Chondrocyte (in vitro differentiated cells): ENCODE measurements at places on chromosomes 16 and 17. TPM values are rescaled to one million over a fixed set of nuclear protein-coding genes. Genes with fewer than 3 reads are reported as not detected.

The TBX4 gene
- total RNA-seq: not detected in 3 replicates

GRCh38 chr16:53865494-53865863 lies 161.5 kb downstream of the FTO start:
- peaks cover 25% of the 10 kb centered on the region for H3K36me3 ChIP-seq
- peak overlapping the region; percentile 57 for H3K27ac ChIP-seq
- no peak for DNase-seq
- no peaks in the 10 kb centered on the region for H3K27me3 ChIP-seq
- H3K4me1 ChIP-seq: peaks cover 18% of the 10 kb centered on the region
- H3K4me3 ChIP-seq: no peak overlapping the region

The SKAP1 gene
- total RNA-seq: not detected in 3 replicates

The PRR15L gene
- not detected in 3 replicates for total RNA-seq

GRCh38 chr17:50818261-50818660 lies 17.1 kb upstream of the WFIKKN2 start:
- H3K4me3 ChIP-seq: no peak overlapping the region

The ANKRD13B gene
- 21.6 to 27.1 TPM (median 24.5 TPM) in 3 replicates for total RNA-seq

- H3K27me3 ChIP-seq: no peaks in the 10 kb centered on the region
- no peak overlapping the region for H3K4me3 ChIP-seq
- H3K27ac ChIP-seq: no peak overlapping the region
- DNase-seq: no peak
- H3K4me1 ChIP-seq: peaks cover 2% of the 10 kb centered on the region
Observed at GRCh38 chr17:12643822-12644221, 21.9 kb upstream of the MYOCD start.

The NT5C3B gene
- total RNA-seq: 39.8 to 52.4 TPM (median 47.8 TPM) in 3 replicates

GRCh38 chr17:75352079-75352569 lies 53.4 kb downstream of the GRB2 start:
- no peaks in the 10 kb centered on the region for H3K27me3 ChIP-seq
- peaks cover 22% of the 10 kb centered on the region for H3K4me1 ChIP-seq
- DNase-seq: no peak

GRCh38 chr16:64019339-64019738 lies 1102.5 kb downstream of the CDH11 start:
- H3K4me1 ChIP-seq: peaks cover 22% of the 10 kb centered on the region
- DNase-seq: no peak
- no peak overlapping the region for H3K27ac ChIP-seq
- H3K27me3 ChIP-seq: no peaks in the 10 kb centered on the region

DNA sequence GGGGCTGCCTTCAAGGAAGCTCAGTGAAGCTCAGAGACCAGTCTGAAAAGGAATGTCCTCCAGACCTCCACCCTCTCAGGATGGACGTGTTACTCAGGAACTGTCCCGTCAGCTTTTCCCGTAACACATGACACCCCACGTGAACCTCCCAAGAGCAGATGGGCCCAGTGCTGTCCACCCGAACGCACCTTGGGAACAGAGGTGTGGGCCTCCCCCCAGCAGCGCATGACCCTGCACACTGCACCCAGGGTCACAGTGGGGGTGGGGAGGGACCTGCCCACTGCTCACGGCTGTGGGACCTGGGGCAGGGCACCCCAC lies 21.9 kb downstream of the SLC7A5 start:
- no peak overlapping the region for H3K4me3 ChIP-seq
- peaks cover 25% of the 10 kb centered on the region for H3K36me3 ChIP-seq
- no peaks in the 10 kb centered on the region for H3K27me3 ChIP-seq
- peaks cover 65% of the 10 kb centered on the region for H3K4me1 ChIP-seq
- no peak for DNase-seq

DNA sequence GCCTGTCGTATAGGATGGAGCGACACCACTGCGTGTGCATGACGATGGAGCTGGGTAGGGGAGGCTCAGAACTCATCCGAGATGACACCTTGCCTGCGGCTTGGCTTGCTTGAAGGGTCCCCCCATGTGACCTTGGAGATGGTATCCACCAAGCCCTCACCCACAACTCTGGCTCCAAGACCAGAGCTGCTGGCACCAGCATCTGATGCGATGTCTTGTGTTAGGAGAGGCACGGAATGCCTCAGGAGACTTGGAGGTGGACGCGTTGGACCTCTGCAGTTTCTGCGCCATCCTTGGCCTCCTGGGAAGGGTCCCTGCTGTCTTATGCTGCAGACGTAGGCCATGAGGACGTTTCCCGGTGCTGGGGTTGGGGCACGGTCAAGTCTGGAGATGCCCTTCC lies 7.8 kb downstream of the CRAMP1 start:
- no peak for DNase-seq
- H3K27me3 ChIP-seq: no peaks in the 10 kb centered on the region
- H3K36me3 ChIP-seq: no peaks in the 10 kb centered on the region
- no peak overlapping the region for H3K27ac ChIP-seq
- peaks cover 14% of the 10 kb centered on the region for H3K4me1 ChIP-seq
- no peak overlapping the region for H3K4me3 ChIP-seq

- no peaks in the 10 kb centered on the region for H3K27me3 ChIP-seq
- H3K36me3 ChIP-seq: peaks cover 34% of the 10 kb centered on the region
- peaks cover 14% of the 10 kb centered on the region for H3K4me1 ChIP-seq
- no peak overlapping the region for H3K27ac ChIP-seq
- no peak for DNase-seq
Observed at GRCh38 chr16:67879462-67879861, 5.2 kb upstream of the NRN1L start.

GRCh38 chr17:79960788-79961522 lies 74.7 kb downstream of the TBC1D16 start:
- H3K4me3 ChIP-seq: no peak overlapping the region
- no peaks in the 10 kb centered on the region for H3K36me3 ChIP-seq
- H3K27ac ChIP-seq: no peak overlapping the region
- H3K27me3 ChIP-seq: no peaks in the 10 kb centered on the region

The HOXB7 gene
- not detected in 3 replicates for total RNA-seq

GRCh38 chr17:31495022-31495885 lies 103.8 kb downstream of the RAB11FIP4 start:
- DNase-seq: no peak
- peaks cover 44% of the 10 kb centered on the region for H3K27me3 ChIP-seq
- H3K4me1 ChIP-seq: peaks cover 10% of the 10 kb centered on the region

- H3K36me3 ChIP-seq: no peaks in the 10 kb centered on the region
- DNase-seq: peak; percentile 52
- H3K4me1 ChIP-seq: peaks cover 70% of the 10 kb centered on the region
- no peak overlapping the region for H3K4me3 ChIP-seq
Observed at GRCh38 chr16:87484487-87485331, 8.1 kb downstream of the ZCCHC14 start.

DNA sequence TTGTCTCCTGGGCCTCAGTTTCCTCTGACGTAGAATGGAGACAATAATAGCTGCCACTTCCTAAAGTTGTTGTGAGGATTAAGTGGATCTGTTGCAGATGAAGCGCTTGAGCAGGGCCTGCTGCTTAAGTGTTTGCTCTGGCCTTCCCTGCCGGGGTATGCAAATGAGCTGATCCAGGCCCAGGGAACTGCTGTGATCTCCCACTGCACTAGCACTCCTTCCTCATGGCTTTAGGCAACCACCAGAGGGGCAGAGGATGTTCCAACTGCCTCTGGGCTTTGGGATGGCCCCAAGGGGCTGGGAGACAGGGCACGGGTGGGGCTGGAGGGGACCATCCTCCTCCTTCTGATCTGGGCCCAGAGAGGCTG lies 6.2 kb downstream of the SBK1 start:
- peaks cover 7% of the 10 kb centered on the region for H3K27me3 ChIP-seq
- no peaks in the 10 kb centered on the region for H3K4me1 ChIP-seq
- no peak overlapping the region for H3K27ac ChIP-seq
- DNase-seq: no peak
- no peaks in the 10 kb centered on the region for H3K36me3 ChIP-seq
- no peak overlapping the region for H3K4me3 ChIP-seq

The CSF3 gene
- not detected in 3 replicates for total RNA-seq

DNA sequence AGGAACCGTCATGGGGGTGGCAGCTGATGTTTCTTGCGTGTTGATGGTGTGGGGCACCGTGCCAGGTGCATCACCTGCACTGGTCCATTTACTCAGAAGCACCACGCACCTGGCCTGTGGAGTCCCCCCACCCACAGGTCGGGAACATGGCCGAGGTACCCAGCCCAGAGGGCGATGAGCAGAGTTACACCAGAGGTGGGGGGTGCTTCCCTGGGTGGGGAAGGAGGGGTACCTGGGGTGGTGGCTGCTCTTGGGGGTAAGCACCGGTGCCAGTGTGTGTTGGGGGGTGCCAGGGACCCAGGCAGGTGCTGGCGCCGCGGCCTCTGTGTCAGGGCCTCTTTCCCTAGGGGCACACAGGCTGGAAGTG lies 5.0 kb upstream of the ZNF750 start:
- peaks cover 9% of the 10 kb centered on the region for H3K36me3 ChIP-seq
- H3K27ac ChIP-seq: no peak overlapping the region
- DNase-seq: peak; percentile 56
- peak overlapping the region; percentile 74 for H3K4me3 ChIP-seq
- peaks cover 3% of the 10 kb centered on the region for H3K4me1 ChIP-seq

DNA sequence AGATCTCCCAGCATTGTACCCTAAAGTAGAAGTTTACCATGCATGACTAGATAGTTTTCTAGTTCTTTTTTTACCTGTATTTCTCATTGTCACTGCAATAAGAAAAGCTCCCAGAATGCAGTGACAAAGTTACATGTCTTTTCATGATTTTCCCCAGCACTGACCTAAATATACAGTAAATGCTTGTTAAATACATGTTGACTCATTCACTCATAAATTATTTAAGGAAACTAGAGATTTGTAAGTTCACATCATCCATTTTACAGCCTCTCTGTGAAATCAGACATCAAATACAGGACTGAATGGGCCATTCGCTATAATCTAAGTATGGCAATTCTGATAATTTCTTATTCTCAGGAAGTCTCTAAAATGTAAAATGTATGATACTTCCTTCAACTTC lies 258.9 kb upstream of the AXIN2 start:
- H3K36me3 ChIP-seq: peaks cover 7% of the 10 kb centered on the region
- no peak for DNase-seq
- no peak overlapping the region for H3K27ac ChIP-seq
- peaks cover 8% of the 10 kb centered on the region for H3K4me1 ChIP-seq
- H3K4me3 ChIP-seq: no peak overlapping the region

DNA sequence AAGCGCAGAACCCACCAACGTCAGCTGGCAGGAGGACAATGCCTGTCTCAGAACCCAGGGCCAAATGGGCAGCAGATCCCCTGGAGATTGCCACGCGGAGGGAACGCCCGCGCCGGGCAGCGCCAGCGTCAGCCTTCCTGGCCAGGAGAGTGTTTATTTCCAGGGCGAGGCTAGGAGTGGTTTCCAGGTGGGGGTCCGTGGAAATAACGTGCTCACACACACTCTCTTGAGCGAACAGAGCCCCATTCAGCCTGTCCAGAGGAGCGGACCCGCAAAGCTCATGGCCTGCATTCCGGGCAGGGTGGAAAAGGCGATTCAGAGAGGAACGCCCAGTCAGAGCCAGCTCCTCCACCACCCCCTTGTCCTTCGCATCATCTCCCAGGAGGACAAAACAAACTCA lies 40.3 kb downstream of the SDK2 start:
- H3K36me3 ChIP-seq: no peaks in the 10 kb centered on the region
- peak; percentile 55 for DNase-seq
- no peaks in the 10 kb centered on the region for H3K27me3 ChIP-seq
- no peak overlapping the region for H3K4me3 ChIP-seq
- peaks cover 11% of the 10 kb centered on the region for H3K4me1 ChIP-seq
- no peak overlapping the region for H3K27ac ChIP-seq

The NRN1L gene
- total RNA-seq: 0.57 TPM in 1 of 3 replicates, not detected in the others

The DCTPP1 gene
- total RNA-seq: 25.5 to 33.8 TPM (median 26.4 TPM) in 3 replicates

The BRICD5 gene
- 5.4 to 7.3 TPM (median 6.9 TPM) in 3 replicates for total RNA-seq

- peaks cover 13% of the 10 kb centered on the region for H3K27me3 ChIP-seq
- no peaks in the 10 kb centered on the region for H3K36me3 ChIP-seq
- H3K4me1 ChIP-seq: peaks cover 11% of the 10 kb centered on the region
- no peak overlapping the region for H3K27ac ChIP-seq
- H3K4me3 ChIP-seq: peak overlapping the region; percentile 65
Observed at GRCh38 chr16:67430504-67430976, 381 bp upstream of the HSD11B2 start.

The SHISA6 gene
- not detected in 3 replicates for total RNA-seq

GRCh38 chr17:5100832-5101231 lies 10.8 kb downstream of the ZNF232 start:
- H3K4me1 ChIP-seq: no peaks in the 10 kb centered on the region
- H3K27ac ChIP-seq: no peak overlapping the region
- DNase-seq: no peak
- H3K27me3 ChIP-seq: no peaks in the 10 kb centered on the region

- peak overlapping the region; percentile 83 for H3K27ac ChIP-seq
- no peak for DNase-seq
- peaks cover 24% of the 10 kb centered on the region for H3K4me1 ChIP-seq
- H3K27me3 ChIP-seq: peaks cover 8% of the 10 kb centered on the region
Observed at GRCh38 chr17:61400066-61400716, 548 bp downstream of the TBX2 start.

DNA sequence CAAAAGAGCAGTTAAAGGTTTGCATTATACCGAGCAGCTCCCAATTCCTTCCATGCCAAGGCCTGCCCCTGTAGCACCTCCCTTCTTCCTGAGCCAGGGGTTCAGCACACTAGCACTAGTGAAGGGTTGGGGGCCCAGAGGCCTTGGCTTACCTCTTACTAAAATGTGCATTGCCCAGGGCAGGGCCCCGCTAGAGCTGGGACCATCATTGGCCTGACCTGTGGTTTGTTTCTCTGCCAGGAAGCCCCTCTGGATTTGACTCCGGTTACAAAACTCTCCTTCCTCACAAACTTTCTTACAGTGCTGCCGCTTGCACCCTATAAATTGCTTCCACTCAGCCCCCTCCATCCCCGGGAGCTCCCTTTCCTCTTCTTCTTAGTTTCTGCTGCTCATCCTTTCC lies 33.8 kb downstream of the MPRIP start:
- H3K27me3 ChIP-seq: no peaks in the 10 kb centered on the region
- H3K36me3 ChIP-seq: peaks cover 19% of the 10 kb centered on the region
- peaks cover 80% of the 10 kb centered on the region for H3K4me1 ChIP-seq
- H3K4me3 ChIP-seq: no peak overlapping the region
- H3K27ac ChIP-seq: peak overlapping the region; percentile 50

The DHX40 gene
- 29.2 to 37.2 TPM (median 30.0 TPM) in 3 replicates for total RNA-seq

- peaks cover 2% of the 10 kb centered on the region for H3K36me3 ChIP-seq
- no peaks in the 10 kb centered on the region for H3K4me1 ChIP-seq
- no peak for DNase-seq
- H3K4me3 ChIP-seq: no peak overlapping the region
- H3K27ac ChIP-seq: no peak overlapping the region
Observed at GRCh38 chr16:54236773-54237172, 49.8 kb downstream of the IRX3 start.

The NR1D1 gene
- 5.9 to 7.9 TPM (median 6.6 TPM) in 3 replicates for total RNA-seq

The VASN gene
- total RNA-seq: 79.7 to 82.0 TPM (median 81.8 TPM) in 3 replicates

- H3K36me3 ChIP-seq: no peaks in the 10 kb centered on the region
- H3K27ac ChIP-seq: no peak overlapping the region
- peaks cover 6% of the 10 kb centered on the region for H3K4me1 ChIP-seq
Observed at GRCh38 chr17:73546770-73547536, 97.3 kb downstream of the SDK2 start.

The HLF gene
- total RNA-seq: 0.18 to 0.47 TPM (median 0.27 TPM) in 3 replicates

DNA sequence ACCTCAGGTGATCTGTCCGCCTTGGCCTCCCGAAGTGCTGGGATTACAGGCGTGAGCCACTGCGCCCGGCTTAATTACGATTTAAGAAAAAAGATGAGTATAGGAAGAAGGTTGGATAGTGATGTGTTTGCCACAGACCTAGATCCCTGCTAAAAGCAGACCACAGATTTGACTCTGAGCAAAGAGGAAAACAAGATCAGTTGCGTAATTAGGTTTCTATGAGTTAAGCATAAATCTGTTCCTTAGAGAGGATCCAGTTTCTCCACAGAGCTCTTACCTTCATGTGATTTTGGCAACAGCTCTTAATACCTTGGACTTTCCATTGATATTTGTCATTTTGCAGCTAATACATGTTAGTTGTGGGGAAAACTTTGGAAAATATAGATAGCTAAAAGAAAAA lies 31.1 kb downstream of the CDH1 start:
- peaks cover 2% of the 10 kb centered on the region for H3K4me1 ChIP-seq
- no peak for DNase-seq
- peaks cover 2% of the 10 kb centered on the region for H3K36me3 ChIP-seq
- no peak overlapping the region for H3K27ac ChIP-seq
- peaks cover 2% of the 10 kb centered on the region for H3K27me3 ChIP-seq

The C16orf92 gene
- total RNA-seq: not detected in 3 replicates
